ENCODE measurements at places on chromosomes 11 and 22.

GRCh38 chr11:27582621-27583020 is 76.1 kb upstream of the LIN7C start:
- no peak for DNase-seq

- no peak for DNase-seq
These were observed 17.8 kb downstream of the GRAMD4 start for GRCh38 chr22:46637711-46638600.

DNA sequence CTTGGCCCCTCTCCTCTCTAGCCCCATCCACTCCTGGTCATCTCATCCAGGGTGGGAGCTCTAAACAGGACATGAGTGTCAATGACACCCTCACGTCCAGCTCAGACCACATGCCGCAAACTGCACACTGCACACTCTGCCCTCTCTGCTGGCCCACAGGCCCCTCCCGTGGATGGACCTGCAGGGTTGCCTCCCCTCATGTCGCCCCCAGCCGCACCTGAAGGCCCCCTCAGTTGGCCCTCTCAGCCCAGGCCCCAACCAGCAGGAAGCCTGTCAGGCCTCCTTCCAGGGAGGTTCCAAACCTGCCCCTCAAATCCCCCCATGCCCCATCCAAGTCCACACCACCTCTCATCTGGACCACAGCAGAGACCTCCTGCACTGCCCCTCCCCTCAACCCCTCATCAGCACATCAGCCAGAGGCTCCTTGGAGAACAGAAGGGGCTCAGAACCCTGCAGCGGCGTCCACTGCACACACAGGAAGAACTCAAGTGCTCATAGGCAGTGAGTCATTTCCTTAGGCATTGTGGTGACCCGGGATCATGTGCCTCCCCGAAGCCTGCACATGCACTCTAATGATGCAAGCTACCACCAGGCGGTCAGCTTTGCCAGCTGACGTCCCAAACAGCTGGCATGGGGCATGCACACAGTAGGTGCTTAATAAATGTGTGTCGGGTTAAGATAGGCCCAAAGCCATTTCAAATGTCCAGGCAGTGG is 12.9 kb upstream of the CDKN1C start:
- no peak for DNase-seq

- DNase-seq, result no peak
These were observed 190.6 kb upstream of the C11orf58 start for GRCh38 chr11:16547879-16548278.

- DNase-seq, result no peak
These were observed 7.5 kb upstream of the MICAL3 start for GRCh38 chr22:18031695-18032454.

- DNase-seq, result no peak
These were observed 108.8 kb downstream of the TENM4 start for GRCh38 chr11:79332017-79332416.

DNA sequence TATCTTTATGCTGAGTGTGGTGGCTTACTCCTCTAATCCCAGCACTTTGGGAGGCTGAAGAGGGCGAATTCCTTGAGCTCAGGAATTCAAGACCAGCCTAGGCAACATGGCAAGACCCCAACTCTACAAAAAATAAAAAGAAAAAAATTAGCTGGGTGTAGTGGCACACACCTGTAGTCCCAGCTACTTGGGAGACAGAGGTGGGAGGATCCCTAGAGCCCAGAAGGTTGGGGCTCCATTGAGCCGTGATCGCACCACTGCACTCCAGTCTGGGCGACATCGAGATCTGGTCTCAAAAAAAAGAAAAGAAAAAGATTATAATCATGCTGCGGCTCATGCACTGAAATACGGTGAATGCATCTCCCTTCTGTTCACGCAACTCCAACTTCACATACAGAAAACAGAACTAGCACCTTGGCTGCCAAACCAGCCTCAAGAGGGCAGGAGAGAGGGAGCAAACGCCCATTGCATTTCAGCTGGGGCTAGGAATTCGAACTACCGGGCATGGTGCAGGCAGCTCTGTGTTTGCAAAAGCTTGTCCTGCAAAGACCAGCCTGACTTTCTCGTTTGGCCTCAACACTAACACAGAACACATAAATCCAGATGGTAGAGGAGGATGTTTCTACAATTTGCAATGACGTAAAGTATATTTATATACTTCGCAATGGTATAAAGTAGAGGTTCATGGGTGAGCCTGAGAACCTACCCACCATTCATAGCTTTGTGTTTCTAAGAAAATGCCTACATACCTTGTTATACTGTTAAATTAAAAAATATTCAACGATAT is 6.3 kb upstream of the SYNGR1 start:
- DNase-seq, result no peak

DNA sequence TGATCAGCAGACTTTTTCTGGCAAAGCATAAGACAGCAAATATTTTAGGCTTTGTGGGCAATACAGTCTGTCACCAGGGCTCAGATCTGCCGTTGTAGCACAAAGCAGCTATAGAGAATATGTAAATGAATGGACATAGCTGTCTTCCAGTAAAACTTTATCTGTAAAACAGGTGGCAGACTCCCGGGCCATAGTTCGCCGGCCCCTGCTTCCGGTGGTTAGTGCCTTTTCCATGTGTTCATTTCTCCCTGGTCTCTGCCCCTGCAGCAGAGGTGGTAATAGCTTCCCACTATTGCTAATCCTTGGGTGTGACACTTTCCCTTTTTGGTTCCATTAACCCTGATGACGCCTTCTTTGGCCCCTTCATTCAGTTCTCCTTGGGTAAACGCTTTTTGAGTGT is 93.7 kb upstream of the LDLRAD3 start:
- DNase-seq, result no peak

DNA sequence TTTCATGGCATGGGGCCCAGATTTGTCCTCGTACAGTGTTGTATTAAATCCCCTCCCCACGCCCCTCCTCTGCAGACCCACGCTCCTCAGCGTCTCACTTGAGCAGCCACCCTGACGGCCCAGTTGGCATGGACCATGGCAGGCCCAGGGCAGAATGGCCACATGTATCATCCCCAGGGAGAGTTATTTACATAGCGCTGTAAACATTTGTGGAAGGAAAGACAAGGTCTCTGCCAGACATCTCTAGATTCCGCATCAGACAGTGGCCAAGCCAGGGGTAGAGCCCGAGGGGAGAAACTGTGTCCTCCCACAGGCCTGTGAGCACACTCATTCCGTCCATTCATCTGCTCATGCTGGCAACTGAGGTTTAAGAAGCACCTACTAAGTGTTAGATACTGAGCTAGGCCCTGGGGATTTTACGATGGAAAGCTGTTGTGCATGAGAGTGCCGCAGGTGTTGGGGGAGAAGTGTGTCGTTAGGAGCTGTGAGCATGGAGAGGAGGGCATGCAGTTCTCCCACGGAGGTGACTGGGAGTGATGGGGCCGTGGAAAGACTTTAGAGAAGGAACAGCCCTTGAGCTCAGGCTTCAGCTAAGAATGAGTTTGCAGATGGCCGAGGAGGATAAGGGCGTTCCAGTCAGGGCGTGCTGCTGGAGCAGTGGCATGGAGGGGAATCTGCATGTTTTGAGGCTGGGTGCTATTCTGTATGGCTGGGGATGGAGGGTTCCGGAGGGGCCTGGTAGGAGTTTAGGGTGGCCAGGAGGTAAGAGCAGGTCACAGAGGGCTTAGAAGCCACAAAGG is 94.9 kb downstream of the GRIK4 start:
- no peak for DNase-seq

All from activated CD8-positive, alpha-beta memory T cell treated with anti-CD3 and anti-CD28 coated beads for 48 hours (primary cell).